ENCODE measurements at places on chromosomes 3 and 15.

DNA sequence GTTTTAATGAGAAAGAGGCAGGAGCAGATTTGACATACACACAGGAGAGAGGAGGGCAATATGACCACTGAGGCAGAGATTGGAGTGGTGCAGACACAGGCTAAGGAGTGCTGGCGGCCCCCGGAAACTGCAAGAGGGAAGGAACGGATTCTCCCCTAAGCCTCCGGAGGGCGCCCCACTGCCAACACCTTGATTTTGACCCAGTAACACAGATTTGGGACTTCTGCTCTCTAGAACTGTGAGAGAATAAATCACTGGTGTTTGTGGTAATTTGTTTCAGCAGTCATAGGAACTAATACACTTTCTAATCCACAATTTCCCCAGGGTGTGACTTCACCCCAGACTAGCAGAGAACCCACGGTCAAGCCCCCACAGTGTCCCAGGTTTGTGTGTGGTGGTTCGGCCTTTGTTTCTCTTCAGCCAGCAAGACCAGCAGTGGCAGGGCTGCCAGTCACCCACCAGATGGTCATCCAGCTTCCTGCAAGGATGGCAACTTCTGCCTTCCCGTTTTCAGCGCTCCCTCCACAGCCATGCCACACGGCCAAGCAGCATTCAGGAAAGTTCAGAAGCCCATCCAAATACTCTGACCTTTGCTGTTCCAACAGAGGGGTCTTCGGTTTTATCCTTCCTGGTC lies 23.6 kb upstream of the TSPAN3 start:
- no peak for DNase-seq

DNA sequence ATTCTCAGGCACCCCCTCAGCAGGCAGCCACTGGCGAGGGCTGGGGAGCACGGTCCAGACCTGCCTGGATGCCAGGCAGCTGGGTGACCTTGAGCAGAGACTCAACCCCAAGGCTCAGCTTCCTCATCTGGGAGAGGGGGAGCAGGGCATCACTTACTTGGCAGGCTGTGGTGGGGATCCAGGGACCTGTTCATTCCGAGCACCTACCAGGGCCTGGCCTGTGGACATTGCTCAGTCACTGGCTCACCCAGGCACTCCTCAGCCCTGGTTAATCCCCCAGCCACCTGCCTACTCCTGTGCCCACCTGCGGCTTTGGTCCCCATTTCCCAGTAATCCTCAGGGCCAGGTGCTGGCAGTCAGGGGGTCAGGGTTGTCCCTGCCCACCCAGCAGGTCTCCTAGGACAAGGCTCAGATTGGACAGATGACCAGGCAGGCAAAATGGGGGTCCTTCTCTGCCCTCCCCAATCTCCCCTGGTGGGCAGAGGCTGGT lies 9.3 kb upstream of the RPL29 start:
- no peak for DNase-seq

- no peak for DNase-seq
Observed at GRCh38 chr3:12044860-12045259, 40.7 kb downstream of the SYN2 start.

GRCh38 chr3:27387625-27388024 lies 18.4 kb upstream of the NEK10 start:
- no peak for DNase-seq

DNA sequence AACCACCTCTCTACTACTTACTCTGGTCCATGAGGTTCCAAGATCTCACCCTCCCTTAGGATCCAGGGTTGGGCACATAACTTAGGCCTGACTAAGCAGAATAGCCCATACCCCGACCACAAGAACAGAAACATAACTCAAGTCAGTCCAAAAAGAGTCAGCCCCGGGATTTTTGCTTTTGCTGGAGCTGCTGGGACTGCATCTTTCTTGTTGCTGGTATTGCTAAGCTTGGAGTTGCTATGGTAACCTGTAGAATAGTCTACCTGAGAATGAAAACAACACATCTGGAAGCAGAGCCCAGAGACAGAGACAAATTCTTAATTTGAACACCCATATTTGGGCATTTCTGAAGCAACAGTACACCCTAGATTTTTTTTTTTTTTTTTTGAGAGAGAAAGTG lies 6.5 kb downstream of the RUBCN start:
- DNase-seq = no peak

GRCh38 chr3:115111632-115112031 lies 35.5 kb downstream of the ZBTB20 start:
- DNase-seq = no peak

- no peak for DNase-seq
Observed at GRCh38 chr3:99760031-99760430, 57.6 kb upstream of the CMSS1 start.

GRCh38 chr15:48775546-48775945 lies 35.3 kb downstream of the CEP152 start:
- DNase-seq = no peak

- no peak for DNase-seq
Observed at GRCh38 chr3:25460751-25461150, 32.7 kb downstream of the RARB start.

DNA sequence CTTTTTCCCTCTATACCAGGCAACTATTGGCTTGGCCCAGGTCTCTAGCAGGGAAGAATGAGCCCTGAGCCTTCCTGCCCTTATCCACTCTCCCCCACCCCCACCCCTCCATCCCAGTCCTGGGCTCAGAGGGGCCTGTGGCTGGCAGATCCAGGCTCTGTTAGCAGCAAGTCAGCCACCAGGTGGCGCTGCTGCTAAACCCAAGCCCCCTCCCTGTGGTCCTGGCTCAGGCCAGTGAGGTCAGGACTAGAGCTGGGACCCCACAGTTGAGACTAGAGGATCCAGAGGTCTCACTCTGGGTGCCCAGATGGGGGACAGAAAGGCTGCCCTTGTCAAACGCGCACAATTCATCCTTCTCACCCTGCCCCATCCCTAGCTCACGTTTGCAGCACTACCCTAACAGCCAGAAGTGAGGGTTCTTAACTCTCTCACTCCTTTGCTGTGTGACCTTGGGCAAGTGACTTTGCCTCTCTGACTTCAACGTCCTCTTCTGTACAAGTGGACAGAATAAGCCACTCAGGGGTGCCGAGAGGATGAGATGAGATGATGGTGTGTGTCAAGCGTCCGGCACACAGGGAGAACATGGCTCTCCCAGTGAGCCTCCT lies 46.8 kb upstream of the SLC6A1 start:
- no peak for DNase-seq

DNA sequence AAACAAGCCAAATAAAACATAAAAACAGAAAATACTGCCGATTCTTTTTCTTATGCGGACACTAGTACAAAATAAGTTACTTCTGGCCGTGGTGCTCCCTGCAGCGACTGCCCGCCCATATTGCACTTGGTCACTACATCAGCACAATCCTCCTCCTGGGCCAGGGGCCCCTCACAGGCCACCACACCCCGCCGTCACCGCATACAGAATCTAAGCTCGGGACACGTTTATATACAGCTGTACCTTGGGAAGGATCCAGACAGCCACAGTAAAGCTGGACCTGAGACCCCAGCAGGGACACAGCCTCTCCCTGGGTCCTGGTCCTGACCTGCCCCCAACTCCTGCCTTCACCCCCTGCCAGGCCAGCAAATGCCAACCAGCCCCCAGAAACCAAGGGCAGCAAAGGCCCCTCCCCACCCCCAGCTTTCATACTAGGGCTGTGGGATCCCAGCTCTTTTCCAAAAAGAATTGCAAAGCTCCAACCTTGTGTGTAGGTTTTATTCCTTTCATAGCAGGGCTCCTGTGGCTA lies 12.9 kb upstream of the DNAJB8 start:
- DNase-seq = no peak

- no peak for DNase-seq
Observed at GRCh38 chr15:53625260-53625659, 134.2 kb downstream of the WDR72 start.

DNA sequence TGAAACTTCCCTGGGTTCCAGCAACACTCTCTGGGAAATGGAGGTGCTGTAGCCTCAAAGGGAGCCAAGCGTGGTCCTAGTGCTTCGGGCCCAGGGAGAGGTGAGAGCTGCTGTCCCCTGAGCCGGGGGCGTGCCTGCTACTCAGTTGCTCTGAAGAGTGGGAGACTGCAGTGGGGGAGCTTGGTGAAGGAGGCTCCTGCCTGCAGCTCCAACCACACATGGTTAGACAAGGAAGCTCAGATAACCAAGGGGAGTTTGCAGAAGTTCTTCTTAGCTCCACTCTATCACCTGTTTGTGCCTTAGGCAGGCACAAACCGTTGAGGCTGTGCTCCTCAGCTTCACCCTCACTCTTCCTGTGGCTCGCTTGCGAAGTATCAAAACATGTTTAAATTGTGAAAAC lies 53.6 kb upstream of the TRPM1 start:
- no peak for DNase-seq

- no peak for DNase-seq
Observed at GRCh38 chr3:193960487-193961274, 175.3 kb upstream of the HES1 start.

DNA sequence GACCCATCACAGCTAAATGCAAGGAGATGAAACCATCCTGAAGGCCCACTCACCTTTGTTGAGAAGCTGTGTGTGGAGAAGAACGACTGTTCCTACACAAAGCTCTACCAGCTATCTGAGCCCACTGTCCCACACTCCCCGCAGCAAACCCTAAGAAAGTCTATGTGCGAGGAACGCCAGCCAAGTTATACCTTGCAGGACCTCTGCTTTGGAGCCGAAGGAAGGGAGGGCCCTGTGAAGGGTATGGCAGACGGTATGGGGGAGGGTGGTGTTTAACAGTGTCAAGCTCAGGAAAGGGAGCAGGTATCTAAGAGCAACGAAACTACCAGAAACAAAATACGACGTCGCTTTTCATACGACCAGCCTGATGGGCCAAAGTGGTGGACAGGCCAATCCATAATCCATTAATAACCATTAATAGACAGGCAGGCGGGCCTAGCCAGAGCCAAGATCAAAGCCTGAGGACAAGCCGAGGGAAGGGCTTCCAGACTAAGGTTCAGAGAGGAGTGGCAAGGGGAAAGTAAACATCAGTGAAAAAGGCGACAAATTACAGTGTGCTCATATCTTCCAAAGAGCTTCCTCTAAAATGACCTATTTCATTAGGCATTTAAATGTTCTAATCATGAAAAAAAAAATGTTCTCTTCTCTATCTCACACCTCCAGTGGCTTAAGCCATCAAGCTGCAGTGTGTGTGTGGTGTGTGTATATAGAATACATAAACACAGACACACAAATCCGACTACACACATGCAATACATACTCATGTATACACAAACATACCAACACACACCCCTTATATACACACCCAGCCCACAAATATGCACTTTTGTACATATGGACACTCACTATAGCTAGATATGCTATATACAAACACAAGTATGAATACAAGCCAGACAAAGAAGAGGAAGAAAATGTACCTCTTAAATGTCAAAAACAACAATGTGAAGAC lies 43.9 kb downstream of the PTPN23 start:
- DNase-seq = no peak

DNA sequence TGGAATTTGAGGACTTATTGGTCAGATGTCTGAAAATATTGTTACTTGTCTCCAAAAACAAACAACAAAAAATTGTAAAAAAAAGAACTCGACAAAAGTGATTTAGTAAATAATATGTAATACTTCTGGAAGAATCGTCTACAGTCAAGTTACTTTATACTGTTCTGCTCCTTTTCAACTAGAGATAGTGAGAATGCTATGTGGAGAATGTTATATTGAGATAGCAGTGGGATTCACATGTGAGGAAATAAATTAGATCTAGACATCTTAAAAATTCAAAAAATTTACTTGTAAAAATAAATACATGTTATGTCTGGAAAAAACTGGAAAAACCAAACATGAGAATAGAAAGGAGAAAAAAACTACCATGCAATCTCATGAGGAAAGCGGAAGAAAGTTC lies 64.9 kb downstream of the SGO1 start:
- DNase-seq = no peak

DNA sequence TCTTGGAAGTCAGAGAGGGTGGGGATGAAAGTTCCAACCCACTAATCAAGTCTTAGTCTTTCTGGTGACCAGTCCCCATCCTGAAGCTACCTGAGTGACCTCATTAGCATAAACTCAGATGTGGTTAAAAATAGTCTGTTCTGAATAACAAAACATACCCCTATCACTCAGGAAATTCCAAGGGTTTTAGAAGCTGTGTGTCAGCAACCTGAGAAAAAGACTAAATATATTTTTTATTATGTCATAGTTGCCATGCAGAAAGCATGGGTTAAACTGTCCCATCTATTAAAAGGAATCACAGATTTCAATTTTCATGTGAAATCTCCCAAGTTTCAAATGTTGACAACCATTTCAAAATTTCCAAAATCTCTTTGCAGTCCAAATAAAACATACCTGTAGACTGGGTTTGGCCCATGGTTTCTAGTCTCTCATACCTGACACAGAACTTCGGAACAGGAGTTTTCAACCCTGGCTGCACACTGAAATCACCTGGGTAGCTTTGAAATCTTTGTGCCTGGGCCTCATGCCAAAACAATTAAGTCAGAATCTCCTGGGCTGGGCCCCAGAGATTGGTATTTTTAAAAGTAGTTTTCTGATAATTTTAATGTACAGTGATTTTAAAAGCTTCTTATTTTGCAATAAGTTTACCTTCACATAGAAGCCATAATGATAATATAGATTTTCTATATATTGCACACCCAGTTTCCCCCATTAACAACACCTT lies 476.3 kb downstream of the RBMS3 start:
- DNase-seq = no peak

DNA sequence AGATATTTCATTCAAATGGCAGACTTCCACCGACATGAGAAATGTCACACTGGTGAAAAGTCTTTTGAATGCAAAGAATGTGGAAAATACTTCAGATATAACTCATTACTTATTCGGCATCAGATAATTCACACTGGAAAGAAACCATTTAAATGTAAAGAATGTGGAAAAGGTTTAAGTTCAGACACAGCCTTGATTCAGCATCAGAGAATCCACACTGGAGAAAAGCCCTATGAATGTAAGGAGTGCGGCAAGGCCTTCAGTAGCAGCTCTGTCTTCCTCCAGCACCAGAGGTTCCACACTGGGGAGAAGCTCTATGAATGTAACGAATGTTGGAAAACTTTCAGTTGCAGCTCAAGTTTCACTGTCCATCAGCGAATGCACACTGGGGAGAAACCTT lies 8.6 kb upstream of the ZNF621 start:
- DNase-seq = no peak

DNA sequence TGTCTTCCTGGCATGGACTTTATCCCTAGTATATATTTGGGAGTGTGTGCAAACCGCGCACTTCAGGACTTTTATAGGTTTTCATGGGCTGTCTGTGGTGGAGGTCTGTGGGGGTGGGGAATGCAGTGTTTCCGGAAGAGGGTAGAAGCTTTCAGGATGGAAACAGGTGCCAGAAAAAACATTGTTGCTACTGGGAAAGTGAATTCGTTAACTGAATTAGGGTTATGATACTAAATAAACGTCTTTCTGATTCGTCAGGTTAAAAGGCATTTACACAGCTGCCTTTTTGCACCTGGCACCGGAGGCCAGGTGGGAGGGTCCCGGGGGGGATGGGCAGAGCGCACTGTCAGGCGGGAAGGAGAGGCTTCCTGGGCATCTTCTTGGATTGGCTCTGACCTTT lies 62.1 kb downstream of the SLCO3A1 start:
- DNase-seq = no peak
